ENCODE measurements at places on chromosomes 5 and 9.

DNA sequence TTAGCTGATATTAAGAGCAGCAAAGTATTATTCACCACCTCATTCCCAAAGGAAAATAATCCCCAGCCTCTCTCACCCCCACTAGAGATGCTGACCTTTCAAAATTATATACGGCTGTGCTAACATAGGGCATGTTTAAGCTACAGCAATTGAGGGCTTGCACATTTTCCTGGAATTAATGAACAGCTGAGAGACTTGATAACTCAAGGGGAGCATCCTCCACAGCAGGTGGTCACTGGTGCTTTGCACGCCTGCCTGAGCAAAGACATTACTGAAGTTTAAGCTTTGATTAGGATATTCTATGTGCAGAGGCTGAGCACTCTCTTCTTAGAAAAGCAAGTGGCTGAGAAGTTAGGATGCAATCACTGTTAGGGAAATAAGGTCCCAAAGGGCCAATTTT is 230.9 kb downstream of the FAM114A2 start:
- no peak for DNase-seq

- no peak for DNase-seq
These were observed 540.5 kb upstream of the CDH18 start for GRCh38 chr5:20528471-20528870.

DNA sequence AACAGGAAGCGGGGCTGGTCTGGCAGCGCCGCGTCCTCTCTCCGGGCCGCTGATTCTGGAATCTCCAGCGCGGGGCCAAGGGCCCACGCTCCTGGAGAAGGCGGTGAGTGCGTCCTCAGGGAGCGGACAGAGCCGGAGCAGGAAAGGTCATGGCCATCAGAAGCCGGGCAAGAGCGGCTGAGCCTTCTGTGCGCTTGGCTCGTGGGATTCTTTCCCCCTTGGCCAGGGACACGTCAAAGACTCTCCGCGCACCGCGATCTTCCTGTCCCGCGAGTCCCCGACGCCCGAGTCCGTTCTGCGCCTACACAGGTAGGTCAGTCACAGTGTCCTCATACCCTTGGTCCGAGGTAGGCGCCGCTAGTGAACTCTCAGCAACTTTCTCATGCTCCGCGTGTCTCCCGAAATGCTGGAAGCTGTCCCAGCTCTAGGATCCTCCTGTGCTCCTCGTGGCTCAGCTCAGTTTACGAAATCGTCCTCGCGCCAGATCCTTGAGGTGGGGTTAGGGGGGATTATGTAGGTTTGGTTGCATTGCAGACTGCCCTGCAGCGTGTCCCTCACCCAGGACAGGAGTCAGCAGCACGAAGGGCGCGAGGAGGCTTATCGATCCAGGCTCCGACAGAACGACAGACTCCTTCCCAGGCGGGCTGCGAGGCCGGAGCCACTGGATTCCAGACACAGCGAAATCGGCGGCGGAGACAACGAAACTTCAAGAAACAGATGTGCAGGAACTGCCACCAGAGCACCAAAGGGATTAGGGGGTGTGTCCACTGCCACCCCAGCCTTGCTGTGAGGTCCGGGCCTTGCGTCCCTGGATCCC is 8.7 kb downstream of the LHX6 start:
- no peak for DNase-seq

GRCh38 chr5:54671111-54671531 is 153.6 kb downstream of the SNX18 start:
- DNase-seq, result no peak

- no peak for DNase-seq
These were observed 180.4 kb downstream of the DAB2IP start for GRCh38 chr9:121831869-121832268.

GRCh38 chr9:29753638-29754037 is 2180.4 kb upstream of the C9orf72 start:
- no peak for DNase-seq

DNA sequence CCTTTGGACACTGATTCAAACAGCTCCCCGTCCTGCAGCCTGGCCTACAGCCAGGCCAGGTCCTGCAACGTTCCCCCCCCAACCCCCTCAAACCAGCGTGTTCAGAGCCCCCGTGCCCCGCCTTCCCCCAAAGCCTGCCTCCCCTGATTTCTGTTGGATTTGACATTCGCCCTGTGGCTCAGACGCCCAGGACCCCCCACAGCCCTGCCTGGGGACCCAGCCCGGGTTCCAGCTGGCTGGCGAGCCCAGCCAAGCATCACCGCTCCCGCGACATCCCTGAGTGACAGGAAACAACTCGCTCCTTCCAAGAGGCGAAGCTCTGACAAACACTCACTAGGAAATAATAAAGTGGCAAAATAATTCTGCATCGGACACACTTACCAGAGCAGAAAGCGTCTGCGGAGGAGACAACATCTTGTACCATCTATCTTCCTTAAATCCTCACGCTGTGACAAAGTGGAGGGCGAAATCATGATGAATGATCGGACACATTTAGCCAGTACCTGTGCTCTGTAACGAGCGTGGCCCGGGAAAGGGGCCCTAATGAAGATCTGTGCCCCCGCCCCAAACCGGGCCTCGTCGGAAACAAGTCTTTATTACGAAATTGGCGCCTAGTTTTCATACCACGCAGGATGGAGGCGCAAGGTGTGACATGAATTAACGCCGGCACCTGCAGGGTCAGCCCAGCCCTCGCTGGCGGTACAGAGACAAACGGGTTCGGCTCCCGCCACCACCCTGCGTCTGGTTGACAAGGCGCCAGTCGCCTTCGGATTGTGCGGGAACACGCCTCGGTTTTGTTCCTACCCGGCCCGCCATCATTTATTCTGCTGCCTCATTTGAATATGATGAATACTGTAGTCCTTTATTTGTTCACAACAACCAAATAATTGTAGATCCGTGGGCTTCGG is 91.0 kb upstream of the MVB12B start:
- no peak for DNase-seq

- no peak for DNase-seq
These were observed 248.9 kb downstream of the PIK3R1 start for GRCh38 chr5:68464424-68464823.

GRCh38 chr9:87567571-87567970 is 69.9 kb downstream of the DAPK1 start:
- DNase-seq, result no peak

DNA sequence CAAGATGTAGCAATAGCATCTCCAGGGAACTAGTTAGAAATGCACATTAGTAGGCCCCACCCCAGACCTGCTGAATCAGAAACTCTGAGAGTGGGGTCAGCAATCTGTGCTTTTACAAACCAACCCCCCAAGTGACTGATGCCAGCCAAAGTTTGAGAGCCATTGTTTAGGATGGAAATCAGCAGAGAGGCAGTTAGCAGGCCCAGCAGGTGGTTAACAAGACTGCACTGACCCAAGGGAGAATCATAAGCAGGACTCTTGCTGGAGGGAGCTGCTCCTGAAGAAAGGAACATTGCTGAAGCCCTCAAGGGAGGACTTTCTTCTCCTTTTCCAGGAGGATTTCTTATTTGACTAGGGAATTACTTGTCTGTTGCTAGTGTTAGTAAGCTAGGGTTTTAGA is 74.2 kb upstream of the SLC12A2 start:
- DNase-seq, result no peak

DNA sequence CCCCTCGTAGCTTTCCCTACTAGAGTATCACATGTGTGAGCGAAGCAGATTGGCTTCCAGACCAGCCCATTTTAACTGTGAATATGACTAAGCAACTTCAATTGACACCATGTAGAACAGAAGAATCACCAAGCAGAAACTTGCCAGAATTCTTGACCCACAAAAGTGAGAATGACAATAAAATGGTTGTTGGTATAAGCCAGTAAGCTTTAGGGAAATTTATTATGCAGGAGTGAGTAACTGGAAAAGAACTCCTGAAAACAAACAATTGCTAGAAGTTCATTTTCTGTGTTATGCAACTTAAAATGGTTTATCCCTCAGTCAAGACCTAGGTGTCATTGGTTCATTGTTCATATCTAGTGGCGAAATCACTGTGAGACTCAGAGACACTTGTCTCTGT is 303.1 kb downstream of the DMRT2 start:
- no peak for DNase-seq

Data from GM12891 (cell line).